ENCODE measurements at places on chromosomes 3 and 15. TPM values are rescaled to one million over a fixed set of nuclear protein-coding genes. Genes with fewer than 3 reads are reported as not detected.

Gene CNBP
- 321 TPM for total RNA-seq

Gene ADIPOQ
- total RNA-seq: not detected

Gene FGF12
- total RNA-seq: not detected

Gene TIMP4
- total RNA-seq: not detected

Gene NPAP1
- not detected for total RNA-seq

Gene MOBP
- total RNA-seq: not detected

Gene CDCP1
- 1.9 TPM for total RNA-seq

Gene DZIP1L
- total RNA-seq: not detected

Gene FBXL22
- 0.28 TPM for total RNA-seq

GRCh38 chr3:167397826-167398225 lies 17.7 kb upstream of the ZBBX start:
- H3K27me3 ChIP-seq: no peaks in the 10 kb centered on the region
- no peaks in the 10 kb centered on the region for H3K36me3 ChIP-seq
- no peak overlapping the region for H3K4me3 ChIP-seq
- DNase-seq: no peak
- no peaks in the 10 kb centered on the region for H3K4me1 ChIP-seq

- H3K36me3 ChIP-seq: peaks cover 4% of the 10 kb centered on the region
- H3K27ac ChIP-seq: no peak overlapping the region
- peaks cover 60% of the 10 kb centered on the region for H3K4me1 ChIP-seq
- no peaks in the 10 kb centered on the region for H3K27me3 ChIP-seq
These were observed 16.6 kb upstream of the LOXL1 start for GRCh38 chr15:73909651-73910050.

DNA sequence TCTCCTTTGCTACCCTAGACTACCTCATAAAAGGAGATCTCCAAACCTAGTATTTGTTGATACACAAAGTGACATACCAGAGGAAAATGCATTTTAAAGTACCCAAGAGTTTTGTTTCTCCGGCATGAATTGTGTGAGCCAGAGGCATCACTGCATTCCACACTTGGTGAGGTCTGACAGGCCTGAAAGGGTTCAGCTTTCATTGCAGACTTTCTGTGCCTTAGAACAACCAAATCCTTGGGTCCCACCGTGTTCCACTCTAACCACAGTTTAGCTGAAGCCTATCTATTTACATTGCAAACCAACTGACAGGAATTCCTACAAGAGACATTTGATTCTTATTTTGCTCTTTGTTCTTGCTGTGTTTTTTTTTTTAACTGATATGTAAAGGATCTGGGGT lies 21.0 kb upstream of the EID1 start:
- peaks cover 24% of the 10 kb centered on the region for H3K27me3 ChIP-seq
- H3K36me3 ChIP-seq: no peaks in the 10 kb centered on the region
- no peak overlapping the region for H3K4me3 ChIP-seq
- no peak for DNase-seq
- H3K4me1 ChIP-seq: peaks cover 14% of the 10 kb centered on the region
- H3K27ac ChIP-seq: no peak overlapping the region

DNA sequence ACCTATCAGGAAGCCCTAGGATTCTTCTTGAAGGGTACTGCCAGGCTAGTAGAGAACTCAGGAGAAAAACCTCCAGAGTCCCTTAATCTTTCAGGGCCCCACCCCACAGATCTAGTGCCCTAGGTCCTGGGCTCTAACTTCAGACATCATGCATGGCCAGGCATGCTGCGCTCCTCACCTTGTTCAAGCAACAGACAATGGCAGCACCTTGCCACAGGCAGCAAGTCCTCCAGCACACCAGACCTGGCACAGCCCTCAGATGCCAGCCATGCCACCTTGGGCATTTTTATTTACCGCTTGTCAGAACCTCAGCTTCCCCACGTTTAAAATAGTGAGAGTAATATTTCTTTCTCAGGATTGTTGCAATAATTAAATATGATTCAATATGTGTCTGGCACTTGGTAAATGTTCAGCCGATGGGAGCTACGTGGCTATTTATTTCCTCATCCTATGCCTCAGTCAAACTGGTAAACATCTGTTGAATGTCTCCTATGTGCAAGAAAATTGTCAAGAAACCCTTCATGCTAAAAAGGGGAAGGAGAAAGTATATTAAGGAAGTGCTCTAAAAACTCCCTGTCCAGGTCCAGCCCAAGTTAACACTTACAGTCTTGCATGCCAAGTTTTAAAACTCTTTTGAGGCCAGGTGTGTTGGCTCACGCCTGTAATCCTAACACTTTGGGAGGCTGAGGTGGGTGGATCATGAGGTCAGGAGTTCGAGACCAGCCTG lies 14.5 kb upstream of the CCR1 start:
- H3K4me3 ChIP-seq: no peak overlapping the region
- peaks cover 16% of the 10 kb centered on the region for H3K4me1 ChIP-seq
- no peak for DNase-seq
- H3K36me3 ChIP-seq: peaks cover 27% of the 10 kb centered on the region
- no peak overlapping the region for H3K27ac ChIP-seq

DNA sequence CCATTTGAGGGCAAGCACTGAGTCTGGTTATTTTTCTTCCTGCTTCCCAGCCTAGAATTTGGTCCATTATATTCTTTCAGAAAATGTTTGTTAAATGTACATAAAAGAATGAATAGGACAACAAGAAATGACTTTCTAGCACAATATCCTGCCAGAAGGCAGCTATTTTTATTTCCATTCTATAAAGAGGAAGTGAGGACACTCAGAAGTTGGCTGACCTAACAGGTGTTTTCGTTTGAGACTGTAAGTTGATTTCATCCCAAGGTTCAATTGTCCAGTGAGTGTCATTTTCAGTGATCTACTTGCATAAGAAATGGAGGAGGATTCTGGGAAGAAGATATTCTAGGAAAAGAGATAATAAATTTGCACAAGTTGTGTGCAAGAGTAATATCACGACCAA lies 191.9 kb upstream of the POU1F1 start:
- no peaks in the 10 kb centered on the region for H3K27me3 ChIP-seq
- no peaks in the 10 kb centered on the region for H3K36me3 ChIP-seq
- H3K27ac ChIP-seq: no peak overlapping the region
- H3K4me3 ChIP-seq: no peak overlapping the region
- no peak for DNase-seq
- no peaks in the 10 kb centered on the region for H3K4me1 ChIP-seq

GRCh38 chr15:50265620-50266019 lies at the start of gene HDC:
HDC (minus strand) TSS chr15:50265726; CDS start chr15:50265623, 103 bp downstream.
- peaks cover 5% of the 10 kb centered on the region for H3K36me3 ChIP-seq
- no peak within 1 kb of the TSS for H3K4me3 ChIP-seq
- DNase-seq: no peak
- H3K4me1 ChIP-seq: peaks cover 37% of the 10 kb centered on the region
- H3K27ac ChIP-seq: no peak within 1 kb of the TSS

- no peaks in the 10 kb centered on the region for H3K4me1 ChIP-seq
- no peaks in the 10 kb centered on the region for H3K27me3 ChIP-seq
- DNase-seq: no peak
- H3K4me3 ChIP-seq: no peak overlapping the region
- no peaks in the 10 kb centered on the region for H3K36me3 ChIP-seq
These were observed 70.3 kb upstream of the SOX14 start for GRCh38 chr3:137693791-137694190.

DNA sequence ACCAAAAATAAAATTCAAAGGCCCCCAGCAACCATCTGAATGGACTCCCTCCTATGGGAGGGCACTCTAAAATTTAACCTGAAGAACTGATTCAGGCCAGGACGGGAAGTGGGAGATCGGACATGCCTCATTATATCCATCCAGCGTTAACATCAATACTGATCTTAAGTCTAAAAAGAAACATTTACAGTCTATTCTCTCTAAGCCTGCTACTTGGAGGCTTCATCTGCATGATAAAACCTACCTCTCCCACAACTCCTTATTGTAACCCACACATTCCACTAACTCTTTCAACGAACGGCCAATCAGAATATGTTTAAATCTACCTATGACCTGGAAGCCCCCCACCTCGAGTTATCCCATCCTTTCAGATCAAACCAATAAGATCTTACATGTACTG lies 68.4 kb downstream of the HERC1 start:
- H3K4me1 ChIP-seq: peaks cover 38% of the 10 kb centered on the region
- H3K27me3 ChIP-seq: no peaks in the 10 kb centered on the region
- no peak overlapping the region for H3K27ac ChIP-seq
- no peak overlapping the region for H3K4me3 ChIP-seq

DNA sequence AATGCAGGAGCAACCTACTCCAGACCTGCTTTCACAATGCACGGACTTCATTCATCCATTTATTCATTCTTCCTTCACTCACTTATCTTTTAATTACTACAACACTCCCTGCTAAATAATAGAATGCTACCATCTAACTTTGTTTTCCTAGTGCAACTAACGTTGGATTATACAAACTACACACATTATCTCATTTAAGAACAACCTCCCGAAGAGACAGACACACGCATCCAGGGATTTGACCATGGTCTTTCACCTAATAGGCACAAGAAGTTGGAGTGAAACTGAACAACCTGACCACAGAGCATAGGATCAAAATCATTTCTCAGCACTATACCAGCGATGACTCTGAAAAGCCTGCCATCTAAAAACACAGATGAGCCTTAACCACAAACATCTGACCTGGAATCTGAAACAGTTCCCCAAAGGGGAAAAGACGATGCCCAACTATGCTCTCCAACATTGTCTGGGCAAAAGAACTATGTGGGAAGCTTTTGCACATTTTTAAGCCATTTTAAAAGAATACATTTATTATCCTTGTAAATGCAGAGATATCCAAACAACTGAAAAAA lies 21.0 kb downstream of the ZNF385D start:
- DNase-seq: no peak
- no peak overlapping the region for H3K4me3 ChIP-seq
- H3K27me3 ChIP-seq: no peaks in the 10 kb centered on the region
- H3K4me1 ChIP-seq: no peaks in the 10 kb centered on the region

DNA sequence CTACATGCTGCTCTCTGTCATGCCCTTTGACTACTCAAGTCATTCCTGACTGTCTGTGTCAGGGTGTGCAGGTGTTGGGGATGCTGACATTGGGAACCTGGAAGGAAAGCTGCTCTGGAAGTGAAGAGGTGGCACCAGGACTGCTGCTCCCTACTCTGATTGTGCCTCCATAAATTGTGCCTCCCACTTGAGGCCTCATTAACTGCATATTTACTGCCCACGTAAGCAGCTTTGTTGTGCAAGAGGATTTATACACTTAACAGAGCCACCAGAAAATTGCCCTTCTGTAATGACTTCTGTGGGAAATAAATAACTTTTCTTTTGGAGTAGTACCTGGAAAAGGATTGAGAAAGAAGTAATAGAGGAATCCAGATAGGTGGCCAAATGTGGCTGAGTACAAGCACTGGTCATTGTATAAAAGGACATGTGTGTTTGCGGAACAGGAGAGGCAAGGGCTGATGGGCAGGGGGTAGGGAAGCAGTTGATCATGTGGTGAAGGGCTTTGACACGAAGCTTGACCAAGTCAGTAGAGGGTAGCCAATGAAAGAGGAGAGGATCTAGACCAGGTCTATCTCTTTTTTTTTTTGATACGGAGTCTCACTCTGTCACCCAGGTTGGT lies 24.8 kb downstream of the IL20RB start:
- no peak overlapping the region for H3K4me3 ChIP-seq
- H3K4me1 ChIP-seq: no peaks in the 10 kb centered on the region
- H3K36me3 ChIP-seq: no peaks in the 10 kb centered on the region

GRCh38 chr3:46668591-46668990 lies 24.9 kb downstream of the ALS2CL start:
- H3K36me3 ChIP-seq: no peaks in the 10 kb centered on the region
- no peak overlapping the region for H3K4me3 ChIP-seq
- no peaks in the 10 kb centered on the region for H3K4me1 ChIP-seq
- H3K27me3 ChIP-seq: no peaks in the 10 kb centered on the region
- no peak for DNase-seq

- H3K27ac ChIP-seq: no peak overlapping the region
- no peak overlapping the region for H3K4me3 ChIP-seq
- H3K4me1 ChIP-seq: peaks cover 39% of the 10 kb centered on the region
- no peak for DNase-seq
- no peaks in the 10 kb centered on the region for H3K27me3 ChIP-seq
These were observed 5.4 kb downstream of the VIPR1 start for GRCh38 chr3:42507761-42508335.

- DNase-seq: no peak
- H3K36me3 ChIP-seq: no peaks in the 10 kb centered on the region
- no peak overlapping the region for H3K4me3 ChIP-seq
- no peaks in the 10 kb centered on the region for H3K27me3 ChIP-seq
These were observed 100.0 kb downstream of the ALCAM start for GRCh38 chr3:105466495-105467404.

GRCh38 chr15:68808770-68809169 lies 11.9 kb downstream of the ANP32A start:
- H3K4me1 ChIP-seq: peaks cover 62% of the 10 kb centered on the region
- peak overlapping the region; percentile 11 for H3K27ac ChIP-seq
- no peaks in the 10 kb centered on the region for H3K27me3 ChIP-seq

- H3K4me3 ChIP-seq: no peak overlapping the region
- no peaks in the 10 kb centered on the region for H3K36me3 ChIP-seq
- no peak overlapping the region for H3K27ac ChIP-seq
These were observed 18.2 kb downstream of the ABTB1 start for GRCh38 chr3:127690823-127691452.

- H3K4me3 ChIP-seq: no peak overlapping the region
- peaks cover 2% of the 10 kb centered on the region for H3K36me3 ChIP-seq
- DNase-seq: no peak
- no peak overlapping the region for H3K27ac ChIP-seq
These were observed 6.8 kb downstream of the ONECUT1 start for GRCh38 chr15:52783191-52783829.

GRCh38 chr3:180332608-180333007 lies 269.4 kb upstream of the TTC14 start:
- H3K4me1 ChIP-seq: peaks cover 2% of the 10 kb centered on the region
- H3K27me3 ChIP-seq: no peaks in the 10 kb centered on the region
- no peaks in the 10 kb centered on the region for H3K36me3 ChIP-seq
- no peak for DNase-seq
- no peak overlapping the region for H3K4me3 ChIP-seq

GRCh38 chr15:98233873-98234272 lies 273.4 kb downstream of the ARRDC4 start:
- H3K27me3 ChIP-seq: no peaks in the 10 kb centered on the region
- H3K4me1 ChIP-seq: no peaks in the 10 kb centered on the region
- no peak for DNase-seq
- no peak overlapping the region for H3K4me3 ChIP-seq
- no peaks in the 10 kb centered on the region for H3K36me3 ChIP-seq
- no peak overlapping the region for H3K27ac ChIP-seq

GRCh38 chr3:13801361-13802204 lies 78.3 kb downstream of the WNT7A start:
- no peak for DNase-seq
- H3K36me3 ChIP-seq: no peaks in the 10 kb centered on the region
- H3K4me3 ChIP-seq: no peak overlapping the region
- H3K4me1 ChIP-seq: no peaks in the 10 kb centered on the region

DNA sequence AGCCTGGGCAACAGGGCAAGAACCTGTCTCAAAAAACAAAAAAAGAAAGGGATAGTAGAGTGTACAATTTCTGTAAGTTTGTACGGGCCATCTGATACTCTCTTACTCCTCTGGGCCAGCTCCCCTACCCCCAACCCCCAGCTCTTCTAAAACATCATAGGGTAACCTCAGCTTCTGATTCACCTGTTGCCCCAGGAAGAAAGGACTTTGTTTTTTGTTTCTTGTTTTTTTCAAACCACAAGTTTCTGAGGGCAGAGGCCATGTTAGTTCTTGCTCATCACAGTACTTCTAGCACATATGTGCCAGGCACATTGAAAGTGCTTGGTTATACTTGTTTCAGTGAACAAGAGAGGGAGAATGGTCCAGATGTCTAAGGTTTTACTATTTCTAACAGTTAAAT lies 20.2 kb downstream of the ATOSA start:
- peak overlapping the region; percentile 60 for H3K27ac ChIP-seq
- H3K4me3 ChIP-seq: no peak overlapping the region
- DNase-seq: peak; percentile 20
- no peaks in the 10 kb centered on the region for H3K27me3 ChIP-seq

Measured in activated CD4-positive, alpha-beta memory T cell treated with anti-CD3 and anti-CD28 coated beads, Interleukin-2, amount 10 ng/mL, durations not matched to agents 7 days and 5 days (primary cell).